ENCODE measurements at places on chromosomes 2 and 18.

GRCh38 chr2:118859157-118859770 is 11.8 kb upstream of the EN1 start:
- no peak for DNase-seq

DNA sequence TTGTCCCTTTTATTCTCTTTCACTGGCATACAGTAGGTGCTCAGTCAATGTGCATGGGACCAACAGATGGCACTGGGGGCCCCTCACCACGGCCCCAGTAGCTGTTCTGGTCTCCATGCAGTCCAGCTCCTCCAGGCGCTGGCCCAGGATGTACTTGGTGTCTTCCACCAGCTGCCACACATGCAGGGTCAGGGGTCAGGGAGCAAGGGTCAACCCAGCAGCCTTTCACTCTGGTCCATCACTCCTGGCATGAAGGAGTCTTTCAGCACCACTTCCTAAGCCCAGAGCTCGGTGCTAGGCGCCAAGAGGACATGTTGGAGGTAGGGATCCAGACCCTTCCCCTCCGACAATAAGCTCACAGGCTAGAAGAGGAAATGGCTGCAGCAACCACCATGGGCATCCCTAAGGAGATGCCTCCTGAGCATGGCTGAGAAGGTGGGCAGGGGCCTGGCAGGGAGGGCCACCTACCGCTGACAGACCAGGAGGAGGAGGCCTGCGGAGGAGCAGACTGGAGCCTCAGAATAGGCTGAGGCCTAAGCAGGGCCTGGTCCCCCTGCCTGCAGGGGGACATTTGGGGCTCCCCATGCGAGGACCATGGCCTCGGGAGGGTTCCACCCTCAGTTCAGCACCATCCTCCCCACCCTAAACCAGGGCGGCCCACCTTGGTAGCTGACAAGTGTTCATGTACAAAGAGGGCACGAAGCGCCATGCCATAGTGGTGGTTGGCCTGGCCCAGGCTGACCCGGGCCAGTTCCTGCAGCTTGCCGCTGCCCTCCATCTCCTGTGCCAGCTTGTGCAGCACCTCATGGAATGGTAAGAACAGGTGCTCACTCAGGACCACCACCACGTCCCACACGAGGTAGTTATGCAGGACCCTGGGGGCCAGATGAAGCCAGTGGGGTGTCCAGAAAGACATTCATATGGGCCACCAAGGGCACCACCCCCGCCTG is 10.2 kb downstream of the ALPG start:
- no peak for DNase-seq

- no peak for DNase-seq
Measured at GRCh38 chr18:63506336-63506646, 29.5 kb downstream of the SERPINB5 start.

- no peak for DNase-seq
Measured at GRCh38 chr2:191108331-191108730, 42.5 kb downstream of the STAT4 start.

DNA sequence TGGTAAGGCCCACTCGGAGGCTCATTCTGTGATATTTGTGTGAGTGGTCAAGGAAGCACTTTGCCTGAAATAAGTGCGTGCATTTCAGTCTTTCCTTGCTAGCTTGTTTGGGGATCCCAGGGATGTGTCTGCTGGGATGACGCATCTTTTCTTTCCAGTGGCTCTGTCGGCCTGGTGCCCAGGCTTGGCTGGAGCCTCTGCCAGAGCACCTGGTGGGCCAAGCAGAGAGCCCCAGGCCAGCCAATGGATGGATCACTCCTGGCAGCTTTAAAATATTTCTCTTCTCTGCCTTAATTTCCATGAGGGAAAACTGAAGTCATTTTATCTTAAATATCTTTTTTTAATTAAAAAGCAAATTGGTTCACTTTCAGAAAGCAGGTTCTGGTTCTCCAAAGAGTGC is 501.8 kb upstream of the HS6ST1 start:
- DNase-seq: no peak

- DNase-seq: no peak
Measured at GRCh38 chr2:109317471-109318095, 188.6 kb downstream of the SH3RF3 start.

DNA sequence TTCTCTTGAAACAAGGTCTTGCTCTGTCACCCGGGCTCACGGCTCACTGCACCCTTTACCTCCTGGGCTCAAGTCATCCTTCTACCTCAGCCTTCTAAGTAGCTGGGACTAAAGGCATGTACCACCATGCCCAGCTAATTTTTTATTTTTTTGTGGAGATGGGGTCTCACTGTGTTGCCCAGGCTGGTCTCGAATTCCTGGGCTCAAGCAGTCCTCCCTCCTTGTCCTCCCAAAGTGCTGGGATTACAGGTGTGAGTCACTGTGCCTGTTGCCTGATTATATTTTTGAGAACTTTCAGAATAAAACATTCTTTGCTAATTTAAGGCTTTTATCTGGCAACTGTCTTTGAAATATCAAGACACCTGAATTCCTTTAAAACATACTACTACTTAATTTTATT is 47.9 kb downstream of the BIRC6 start:
- no peak for DNase-seq

DNA sequence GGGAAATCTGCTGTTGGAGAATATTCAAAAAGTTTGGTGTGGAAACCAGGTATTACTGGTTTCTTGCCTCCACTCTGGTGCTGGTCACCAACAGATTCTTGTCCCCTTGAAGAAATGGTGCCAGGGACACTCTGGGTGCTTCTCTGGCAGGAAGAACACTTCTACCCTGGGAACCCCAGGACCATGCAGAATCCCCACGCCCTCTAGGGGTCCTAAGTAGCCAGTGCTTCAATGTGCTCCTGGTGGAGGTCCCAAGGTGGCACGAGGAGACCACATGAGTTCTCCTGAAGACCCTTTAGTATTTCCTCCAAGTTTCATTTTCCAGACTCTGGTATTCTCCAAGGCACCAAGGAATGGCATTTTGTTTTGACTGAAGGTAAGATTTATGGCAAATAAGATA is 380.6 kb downstream of the TSN start:
- peak; percentile 9 for DNase-seq

- no peak for DNase-seq
Measured at GRCh38 chr2:239042551-239043320, 194.9 kb downstream of the TWIST2 start.

DNA sequence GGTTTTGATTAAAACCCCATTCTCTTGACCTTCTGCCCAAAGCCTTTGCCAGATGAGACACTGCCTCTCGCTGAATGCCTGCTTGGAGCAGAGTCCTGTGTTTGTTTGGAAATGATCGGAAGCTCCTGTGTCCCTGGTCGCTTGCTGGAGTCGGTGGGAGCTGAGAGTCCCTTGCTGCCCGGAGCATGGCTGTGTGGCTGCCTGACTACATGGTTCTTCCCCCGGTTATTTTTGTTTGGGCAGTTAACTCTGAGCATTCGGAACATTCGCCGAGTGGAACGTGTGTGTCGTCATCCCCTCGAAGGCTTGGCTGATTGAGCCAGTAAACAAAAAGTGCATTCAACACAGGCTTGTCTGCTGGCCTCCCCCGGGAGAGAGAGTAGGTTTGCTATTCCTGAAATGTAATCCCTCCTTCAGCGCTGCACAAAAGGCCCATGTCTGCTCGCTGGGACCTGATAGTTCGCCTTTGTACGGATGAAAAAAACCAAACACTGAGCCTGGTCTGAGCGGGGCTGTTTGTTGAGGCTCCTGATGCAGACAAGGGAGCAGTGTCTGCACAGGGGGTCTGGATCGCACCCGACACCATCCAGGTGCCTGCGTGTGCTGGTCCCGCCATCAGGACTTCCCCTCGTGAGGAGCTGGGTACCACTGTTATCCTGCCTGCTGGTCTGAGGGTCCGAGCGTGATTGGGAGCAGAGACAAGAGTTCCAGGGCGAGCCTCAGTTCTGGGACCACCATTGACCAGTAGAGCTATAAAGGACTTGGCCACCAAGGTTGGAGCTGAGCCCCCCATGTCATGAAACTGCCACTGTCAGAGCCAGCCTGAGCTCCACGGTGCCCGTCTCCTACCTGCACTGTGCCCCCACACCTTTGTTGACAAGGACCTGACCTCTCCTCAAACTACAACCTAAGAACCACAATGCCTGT is 83.8 kb downstream of the AGAP1 start:
- DNase-seq: no peak

DNA sequence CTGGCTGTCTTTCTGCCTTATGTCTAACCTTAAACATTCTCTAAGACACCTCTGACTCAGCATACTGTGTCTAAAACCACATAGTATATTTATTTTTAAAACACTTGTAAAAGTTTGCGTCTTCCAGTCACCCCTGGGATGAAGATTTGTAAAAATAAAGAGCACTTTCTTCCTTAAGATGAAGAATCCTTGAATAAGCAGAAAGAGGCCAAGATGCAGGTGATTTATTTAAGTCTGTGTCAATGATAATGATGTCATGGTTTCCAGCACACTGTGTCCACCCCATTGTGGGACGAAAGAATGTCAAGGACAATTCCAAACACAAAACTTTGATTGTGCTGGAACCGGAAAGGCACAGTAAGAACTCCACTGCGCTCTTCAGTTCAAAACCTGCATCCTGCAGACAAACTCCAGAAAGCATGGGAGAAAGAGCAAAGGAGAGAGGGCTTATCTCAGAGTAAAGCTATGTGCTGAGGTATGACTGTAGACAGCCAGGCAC is 92.9 kb downstream of the ZEB2 start:
- DNase-seq: no peak

GRCh38 chr2:25845843-25846505 is 32.3 kb downstream of the ASXL2 start:
- no peak for DNase-seq

- no peak for DNase-seq
Measured at GRCh38 chr2:939936-940601, 10.6 kb upstream of the SNTG2 start.

GRCh38 chr18:3689986-3690763 is 240.2 kb downstream of the TGIF1 start:
- DNase-seq: peak; percentile 72

DNA sequence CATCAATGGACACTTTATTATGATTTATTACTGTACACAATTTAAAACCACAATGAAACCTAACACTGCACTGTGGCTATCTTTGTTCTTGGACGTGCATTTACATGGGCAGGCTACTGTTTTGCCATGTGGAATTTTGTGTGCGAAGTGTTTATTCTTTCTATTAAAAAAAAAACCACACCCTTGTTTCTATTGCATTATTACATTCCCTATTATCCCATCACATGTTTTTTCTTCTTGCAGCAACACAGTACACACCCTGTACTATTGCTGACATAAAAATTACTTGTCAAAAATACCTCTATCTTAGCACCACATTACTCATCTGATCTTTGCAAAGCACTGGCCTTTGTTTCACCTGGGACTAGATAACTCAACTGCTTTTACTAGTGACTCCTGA is 1.5 kb downstream of the RNF152 start:
- DNase-seq: no peak

- DNase-seq: no peak
Measured at GRCh38 chr2:216731465-216731864, 36.1 kb upstream of the IGFBP5 start.

DNA sequence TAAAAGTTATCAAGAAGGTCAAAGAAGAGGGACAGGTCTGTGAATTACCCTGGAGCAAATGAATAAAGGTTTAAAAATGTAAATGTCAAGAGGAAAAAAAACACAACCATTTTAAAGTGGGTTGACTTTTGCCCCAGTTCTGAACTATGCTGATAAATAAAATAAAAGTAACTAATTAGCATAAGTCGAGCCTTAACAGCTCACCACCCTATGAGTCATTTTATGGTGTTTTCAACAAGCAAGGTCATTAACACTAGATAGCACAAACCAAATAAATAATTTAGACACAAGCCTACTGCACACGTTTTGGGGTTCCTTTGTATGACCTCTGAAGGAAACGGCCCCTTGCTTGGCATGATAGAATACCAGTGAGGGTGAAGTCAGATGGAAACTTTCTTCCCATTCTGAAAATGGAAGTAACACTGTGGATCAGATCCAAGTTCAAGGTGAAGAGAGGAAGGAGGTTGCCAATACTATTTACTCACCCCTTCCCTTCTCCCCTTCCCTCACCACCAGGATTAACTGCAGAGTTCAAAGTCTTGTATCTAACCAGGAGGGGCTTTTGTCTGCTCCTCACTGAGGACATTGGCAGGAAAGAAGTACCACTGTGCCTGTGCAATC is 380.0 kb upstream of the ACVR2A start:
- no peak for DNase-seq

- DNase-seq: no peak
Measured at GRCh38 chr2:150271952-150272802, 215.3 kb downstream of the RND3 start.
